ENCODE measurements at places on chromosomes 12 and 14.

- no peak for DNase-seq
These were observed 253.4 kb downstream of the BTG1 start for GRCh38 chr12:91892081-91892855.

DNA sequence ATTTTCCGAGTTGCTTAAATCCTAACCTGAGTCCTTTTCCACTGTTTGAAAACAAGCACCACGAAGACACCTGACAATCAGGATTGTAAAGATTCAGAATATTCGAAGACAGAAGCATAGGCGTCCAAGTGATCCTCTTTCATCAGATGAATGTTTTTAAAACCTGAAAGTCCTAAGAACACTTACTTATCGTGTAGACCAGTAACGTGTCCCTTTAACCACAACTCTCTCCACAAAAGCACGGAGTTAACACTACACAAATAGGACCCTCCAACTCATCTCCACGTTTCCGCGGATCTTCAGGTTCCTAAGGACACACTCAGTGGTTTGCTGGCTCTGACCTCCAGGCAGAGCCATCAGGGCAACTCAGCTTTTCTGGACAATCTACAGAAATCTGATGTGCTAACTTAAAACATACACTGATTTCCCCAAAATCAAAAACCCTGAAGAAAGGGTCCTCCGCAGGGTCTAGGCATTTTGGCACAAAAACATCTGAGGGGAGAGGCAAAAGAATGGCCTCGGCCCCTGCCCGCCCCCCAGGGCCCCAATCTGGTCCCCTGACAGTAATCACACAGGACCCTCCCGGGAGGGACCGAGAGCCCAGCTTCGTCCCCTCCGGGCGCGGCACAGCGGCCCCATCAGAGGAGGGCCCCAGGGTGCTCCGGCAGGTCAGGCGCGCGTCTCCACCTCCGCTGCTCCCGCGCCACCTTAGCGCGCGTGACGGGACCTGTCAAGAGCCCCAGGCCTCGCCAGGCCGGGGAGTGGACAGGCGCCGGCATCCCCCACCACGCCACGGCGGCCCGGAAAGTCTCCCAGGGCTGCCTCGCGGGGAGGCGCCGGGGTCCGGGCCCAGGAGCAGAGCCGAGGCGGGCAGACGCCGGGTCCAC is 925 bp downstream of the DICER1 start:
- DNase-seq, result no peak

DNA sequence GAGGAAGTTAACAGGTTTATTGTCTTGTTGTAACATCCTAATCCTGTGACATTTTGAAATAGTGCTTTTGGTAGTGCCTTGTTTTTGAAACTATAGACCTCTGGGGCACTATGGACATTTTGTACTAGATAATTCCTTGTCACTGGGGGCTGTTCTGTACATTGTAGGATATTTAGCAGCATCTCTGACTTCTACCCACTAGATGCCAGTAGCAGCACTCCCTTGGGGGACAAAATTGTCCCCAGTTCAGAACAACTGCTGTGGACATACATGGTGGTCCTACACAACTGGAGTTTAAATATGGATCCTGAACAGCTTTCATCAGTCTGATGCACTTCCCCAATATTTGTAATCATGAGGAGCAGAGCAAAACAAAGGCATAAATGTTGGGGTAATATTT is 264.7 kb downstream of the RAD51B start:
- no peak for DNase-seq

GRCh38 chr14:28059254-28059653 is 707.3 kb upstream of the FOXG1 start:
- no peak for DNase-seq

DNA sequence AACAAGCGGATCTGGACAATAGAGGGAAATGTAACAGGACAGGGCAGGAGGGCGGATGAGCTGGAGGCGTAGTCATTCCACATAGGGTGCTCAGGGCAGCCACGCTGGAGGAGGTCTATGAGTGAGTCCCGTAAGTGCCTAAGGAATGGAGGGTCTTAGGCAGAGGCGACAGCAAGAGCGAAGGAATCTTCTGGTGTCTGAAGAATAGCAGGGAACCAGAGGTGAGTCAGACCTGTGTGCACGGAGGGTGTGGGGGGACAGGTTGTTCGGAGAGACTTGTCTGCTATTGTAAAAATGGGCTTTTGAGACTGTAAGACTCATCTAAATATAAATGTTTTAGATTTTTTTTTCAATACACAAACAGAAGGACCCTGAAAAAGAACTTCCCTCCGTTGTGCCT is 70.6 kb downstream of the SETD3 start:
- no peak for DNase-seq

All from inflammatory macrophage treated with lipopolysaccharide for 4 hours (primary cell).